SJSA1 (cell line): ENCODE measurements at places on chromosomes 5 and 9. TPM values are rescaled to one million over a fixed set of nuclear protein-coding genes. Genes with fewer than 3 reads are reported as not detected.

DNA sequence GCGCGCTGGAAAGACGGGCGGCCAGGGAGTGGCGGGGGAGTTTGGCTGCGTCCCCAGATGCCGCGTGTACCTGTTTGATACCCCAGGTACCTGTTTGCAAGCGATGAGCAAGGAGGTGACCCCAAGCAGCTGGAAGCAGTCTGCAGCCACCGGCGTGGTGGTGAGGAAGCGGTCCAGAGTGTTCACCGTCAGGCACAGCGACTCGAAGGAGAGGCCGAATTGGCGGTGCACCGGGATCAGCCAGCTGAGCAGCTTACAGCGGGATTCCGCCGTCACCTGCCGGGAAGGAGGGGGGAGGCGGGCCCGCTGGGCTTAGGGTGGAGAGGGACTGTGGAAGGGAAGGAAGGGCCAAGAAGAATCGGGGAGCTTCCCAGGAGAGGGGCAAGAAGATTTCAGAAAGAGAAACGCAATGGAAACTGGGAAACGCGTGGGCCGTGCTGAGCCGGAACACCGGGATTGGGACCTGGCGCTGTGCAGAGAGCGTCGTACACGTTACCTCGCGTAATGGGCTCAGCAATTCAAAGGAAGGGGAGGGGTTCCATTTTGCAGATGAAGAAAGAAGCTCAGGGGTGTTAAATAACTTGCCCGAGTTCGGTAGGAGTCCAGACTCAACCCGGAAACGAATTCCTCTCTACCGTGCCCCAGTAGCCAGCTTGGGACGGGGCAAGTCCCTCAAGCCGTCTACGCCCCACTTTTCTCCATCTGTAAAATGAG is 980 bp downstream of the CCNO start:
- peaks cover 25% of the 10 kb centered on the region for H3K4me1 ChIP-seq
- H3K27ac ChIP-seq = no peak overlapping the region
- no peaks in the 10 kb centered on the region; the same call in 1 of the 2 replicates for H3K27me3 ChIP-seq
- H3K4me3 ChIP-seq = peak overlapping the region; percentile 49
- no peak for DNase-seq
- H3K36me3 ChIP-seq = no peaks in the 10 kb centered on the region

GRCh38 chr5:116516021-116516420 is 58.6 kb downstream of the SEMA6A start:
- no peak overlapping the region for H3K27ac ChIP-seq
- no peak for DNase-seq
- 0 out of 2 replicates have a peak, but pooled peaks cover 3% of the 10 kb centered on the region for H3K27me3 ChIP-seq
- H3K36me3 ChIP-seq = no peaks in the 10 kb centered on the region
- H3K4me3 ChIP-seq = no peak overlapping the region
- no peaks in the 10 kb centered on the region for H3K4me1 ChIP-seq

DNA sequence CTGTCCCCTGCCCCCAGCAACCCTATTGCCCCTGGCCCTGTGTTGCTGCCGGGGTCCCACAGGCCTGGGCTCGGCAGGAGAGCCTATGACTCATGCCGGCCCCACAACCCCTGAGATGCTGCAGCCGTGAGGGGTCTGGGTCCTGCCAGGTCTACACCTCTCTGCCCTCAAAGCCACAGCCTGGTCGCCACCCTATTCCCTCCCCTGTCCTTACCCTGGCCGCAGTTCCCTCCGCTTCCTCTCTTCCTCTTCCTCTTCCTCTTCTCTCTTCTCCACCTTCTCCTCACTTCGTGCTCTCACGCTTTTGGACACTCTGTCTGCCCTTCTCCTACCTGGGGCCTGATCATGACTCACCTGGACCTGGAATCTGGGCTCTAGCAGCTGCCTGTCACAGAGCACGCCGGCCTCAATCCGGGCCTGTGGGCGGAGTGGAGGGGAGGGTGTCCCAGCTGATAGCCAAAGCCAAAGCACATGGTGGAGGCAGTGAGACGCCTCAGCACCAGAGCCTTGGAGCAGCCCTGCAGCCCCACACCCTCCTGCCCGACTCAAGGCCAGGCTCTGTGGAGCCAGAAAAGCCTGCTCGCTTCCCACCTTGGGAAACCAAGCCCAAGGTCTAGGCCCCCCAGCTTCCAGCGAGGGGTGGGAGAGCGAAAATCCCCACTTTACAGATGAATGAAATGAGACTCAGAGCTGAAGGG is 26.8 kb upstream of the CSF1R start:
- peaks cover 33% of the 10 kb centered on the region for H3K4me1 ChIP-seq
- no peak overlapping the region for H3K4me3 ChIP-seq
- DNase-seq = no peak

GRCh38 chr5:146848133-146848532 is 30.4 kb downstream of the PPP2R2B start:
- peaks cover 3% of the 10 kb centered on the region; the same call in 1 of the 2 replicates for H3K27me3 ChIP-seq
- H3K27ac ChIP-seq = no peak overlapping the region
- H3K4me1 ChIP-seq = no peaks in the 10 kb centered on the region
- H3K36me3 ChIP-seq = no peaks in the 10 kb centered on the region
- DNase-seq = no peak

GRCh38 chr5:39121922-39122321 is 47.7 kb upstream of the RICTOR start:
- H3K36me3 ChIP-seq = no peaks in the 10 kb centered on the region
- no peak overlapping the region for H3K27ac ChIP-seq
- DNase-seq = no peak
- no peak overlapping the region for H3K4me3 ChIP-seq
- no peaks in the 10 kb centered on the region for H3K27me3 ChIP-seq
- H3K4me1 ChIP-seq = no peaks in the 10 kb centered on the region

DNA sequence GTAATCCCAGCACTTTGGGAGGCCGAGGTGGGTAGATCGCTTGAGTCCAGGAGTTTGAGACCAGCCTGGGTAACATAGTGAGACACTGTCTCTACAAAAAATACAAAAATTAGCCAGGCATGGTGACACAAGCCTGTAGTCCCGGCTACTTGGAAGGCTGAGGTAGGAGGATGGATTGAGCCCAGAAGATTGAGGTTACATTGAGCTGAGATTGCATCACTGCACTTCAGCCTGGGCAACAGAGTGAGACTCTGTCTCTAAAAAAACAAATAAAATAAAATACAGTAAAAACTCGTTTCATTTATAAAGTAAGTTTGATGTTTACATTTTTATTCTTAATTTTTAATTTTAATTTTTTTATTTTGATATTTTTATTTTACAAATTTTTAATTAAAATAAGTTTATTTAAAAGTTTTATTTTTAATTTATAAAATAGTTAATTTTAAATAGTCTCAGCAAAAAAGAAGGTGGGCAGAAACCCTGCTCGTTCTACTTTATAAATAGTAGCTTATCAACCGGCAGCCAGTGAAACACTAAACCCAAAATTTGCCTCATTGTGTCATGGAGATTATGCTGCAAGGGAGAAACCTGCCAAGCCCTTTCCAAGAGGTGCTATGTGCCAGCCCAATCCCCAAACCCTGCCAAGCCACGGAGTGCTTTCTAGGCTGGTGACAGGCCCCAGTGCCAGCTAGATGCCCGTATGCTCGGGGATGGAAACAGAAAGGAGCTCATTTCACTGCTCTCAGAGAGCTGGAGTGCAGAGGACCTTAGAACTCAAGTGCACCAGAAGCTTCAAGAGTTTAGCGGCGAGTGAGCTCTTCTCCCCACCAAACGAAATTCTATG is 38.9 kb downstream of the SERINC5 start:
- H3K27ac ChIP-seq = no peak overlapping the region
- DNase-seq = no peak
- H3K27me3 ChIP-seq = no peaks in the 10 kb centered on the region
- H3K4me1 ChIP-seq = peaks cover 14% of the 10 kb centered on the region
- no peaks in the 10 kb centered on the region for H3K36me3 ChIP-seq
- H3K4me3 ChIP-seq = no peak overlapping the region

- DNase-seq = no peak
- H3K4me1 ChIP-seq = no peaks in the 10 kb centered on the region
- no peak overlapping the region for H3K4me3 ChIP-seq
- H3K27ac ChIP-seq = no peak overlapping the region
- no peaks in the 10 kb centered on the region for H3K36me3 ChIP-seq
- no peaks in the 10 kb centered on the region for H3K27me3 ChIP-seq
These were observed 843.1 kb upstream of the WWC1 start for GRCh38 chr5:167448376-167448775.

DNA sequence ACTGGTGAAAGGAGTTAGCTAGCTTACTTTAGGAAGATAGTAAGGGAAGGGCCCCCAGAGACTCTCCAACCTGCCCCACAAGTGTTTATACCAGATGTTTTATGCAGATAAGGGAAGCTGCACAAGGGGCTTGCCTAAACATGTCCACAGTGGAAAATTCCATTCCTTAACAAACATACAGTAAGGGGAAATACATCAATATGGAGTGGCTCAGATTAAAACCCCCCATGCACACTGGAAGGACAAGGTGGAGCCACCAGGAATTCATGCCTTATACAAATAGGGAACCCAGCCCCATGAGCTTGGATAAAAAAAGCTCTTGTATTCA is 106.3 kb upstream of the GPBP1 start:
- no peak overlapping the region for H3K4me3 ChIP-seq
- DNase-seq = no peak
- H3K36me3 ChIP-seq = no peaks in the 10 kb centered on the region
- H3K27ac ChIP-seq = no peak overlapping the region
- H3K4me1 ChIP-seq = no peaks in the 10 kb centered on the region
- no peaks in the 10 kb centered on the region for H3K27me3 ChIP-seq

DNA sequence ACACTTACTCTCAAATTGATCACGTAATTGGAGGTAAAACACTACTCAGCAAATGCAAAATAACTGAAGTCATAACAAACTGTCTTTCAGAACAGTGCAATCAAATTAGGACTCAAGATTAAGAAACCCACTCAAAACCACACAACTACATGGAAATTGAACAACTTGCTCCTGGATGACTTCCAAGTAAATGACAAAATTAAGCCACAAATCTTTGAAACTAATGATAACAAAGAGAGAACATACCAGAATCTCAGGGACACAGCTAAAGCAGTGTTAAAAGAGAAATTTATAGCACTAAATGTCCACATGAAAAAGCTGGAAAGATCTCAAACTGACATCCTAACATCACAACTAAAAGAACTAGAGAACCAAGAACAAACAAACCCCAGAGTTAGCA is 540.5 kb upstream of the CDH18 start:
- no peaks in the 10 kb centered on the region for H3K4me1 ChIP-seq
- DNase-seq = no peak
- H3K4me3 ChIP-seq = no peak overlapping the region

Gene NIPAL4
- 0.18 TPM in 1 of 2 replicates, not detected in the other for total RNA-seq

Gene SPATA31D4
- total RNA-seq = not detected in 2 replicates

Gene RASEF
- 0.16 TPM in 1 of 2 replicates, not detected in the other for total RNA-seq

Gene NEURL1B
- 7.4 and 15.4 TPM in 2 replicates for total RNA-seq

Gene GPR21
- not detected in 2 replicates for total RNA-seq
